ENCODE measurements at places on chromosomes 6 and 20. TPM values are rescaled to one million over a fixed set of nuclear protein-coding genes. Genes with fewer than 3 reads are reported as not detected.

DNA sequence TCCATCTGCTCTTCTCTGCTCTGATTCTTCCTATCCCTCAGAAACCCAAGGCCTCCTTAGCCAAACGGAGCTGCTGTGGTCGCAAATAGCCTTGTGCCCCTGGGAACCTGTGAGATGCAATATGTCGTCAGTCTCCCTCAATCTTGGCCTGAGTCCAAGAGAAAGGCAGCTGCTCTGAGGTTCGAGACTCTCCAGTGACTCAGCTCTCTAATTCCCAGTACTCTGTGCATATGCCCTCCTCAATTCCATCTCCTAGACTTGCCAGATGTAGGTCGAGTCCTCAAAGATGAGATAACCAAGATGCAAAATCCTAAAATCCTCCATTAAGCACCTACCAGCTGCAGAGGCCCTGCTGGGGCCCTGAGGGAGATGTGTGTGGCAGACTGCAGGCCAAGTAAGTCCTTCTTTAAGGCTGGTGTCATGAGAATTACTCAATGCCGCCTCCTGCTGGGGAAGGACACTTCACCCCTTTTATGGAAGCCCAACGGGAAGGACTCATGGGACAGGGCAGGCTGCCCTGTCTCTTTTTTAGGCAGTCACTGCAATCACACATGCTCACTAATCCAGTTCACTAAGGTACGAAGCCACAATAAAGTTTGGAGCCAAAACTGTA, 28.5 kb downstream of the C6orf15 start:
- peak; percentile 10 for DNase-seq

- no peak for DNase-seq
Measured at GRCh38 chr6:143451531-143451930, 926 bp downstream of the PEX3 start.

GRCh38 chr6:107538856-107539387, 49.0 kb downstream of the SOBP start:
- DNase-seq = no peak

DNA sequence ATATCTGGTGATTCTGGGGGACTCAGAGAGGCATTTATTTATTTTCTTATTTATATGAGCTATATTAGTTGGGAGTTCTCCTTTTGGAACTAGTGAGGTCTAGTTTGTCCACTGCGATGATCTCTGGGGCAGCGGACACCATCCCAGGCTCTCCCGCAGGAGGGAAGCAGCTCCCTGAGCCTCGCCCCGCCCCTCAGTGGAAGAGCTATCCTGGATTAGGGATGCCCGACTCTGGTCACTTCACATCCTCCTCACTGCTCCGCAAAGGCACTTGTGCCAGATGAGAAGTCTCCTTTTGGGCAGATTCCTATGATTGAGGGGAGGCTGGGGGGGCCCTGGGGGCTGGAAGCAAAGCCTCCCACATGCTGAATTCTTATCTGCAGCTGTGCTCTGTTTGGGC, 3.6 kb upstream of the MAS1 start:
- no peak for DNase-seq

DNA sequence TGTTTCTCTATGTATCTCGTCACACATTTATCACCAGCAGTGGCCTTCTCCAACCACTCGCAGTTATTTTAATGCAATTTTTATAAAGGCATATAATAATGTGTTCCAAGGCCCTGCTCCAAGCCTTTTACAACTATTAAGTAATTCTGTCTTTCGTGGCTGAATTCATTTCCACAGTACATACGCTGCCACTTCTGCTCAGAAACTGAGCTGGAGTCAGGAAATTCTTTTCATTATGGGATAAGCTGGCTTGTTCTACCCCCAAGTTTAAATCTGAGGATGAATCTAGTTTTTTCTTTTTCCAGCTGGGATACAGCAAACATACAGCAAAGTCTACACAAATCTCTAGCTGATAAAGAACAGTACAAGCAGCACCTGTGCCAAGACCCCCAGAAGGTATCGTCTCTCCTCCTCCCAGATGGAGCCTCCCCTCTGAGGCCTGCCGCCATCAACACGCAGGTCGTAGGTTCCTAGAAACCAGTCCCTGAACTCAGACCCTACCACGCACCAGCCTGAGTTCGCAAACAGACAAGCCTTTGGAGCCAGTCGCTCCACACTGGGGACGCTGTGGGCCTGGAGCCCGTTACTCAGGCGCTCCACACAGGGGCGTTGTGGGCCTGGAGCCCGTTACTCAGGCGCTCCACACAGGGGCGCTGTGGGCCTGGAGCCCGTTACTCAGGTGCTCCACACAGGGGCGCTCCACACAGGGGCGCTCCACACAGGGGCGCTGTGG, 263.5 kb downstream of the THBS2 start:
- no peak for DNase-seq

DNA sequence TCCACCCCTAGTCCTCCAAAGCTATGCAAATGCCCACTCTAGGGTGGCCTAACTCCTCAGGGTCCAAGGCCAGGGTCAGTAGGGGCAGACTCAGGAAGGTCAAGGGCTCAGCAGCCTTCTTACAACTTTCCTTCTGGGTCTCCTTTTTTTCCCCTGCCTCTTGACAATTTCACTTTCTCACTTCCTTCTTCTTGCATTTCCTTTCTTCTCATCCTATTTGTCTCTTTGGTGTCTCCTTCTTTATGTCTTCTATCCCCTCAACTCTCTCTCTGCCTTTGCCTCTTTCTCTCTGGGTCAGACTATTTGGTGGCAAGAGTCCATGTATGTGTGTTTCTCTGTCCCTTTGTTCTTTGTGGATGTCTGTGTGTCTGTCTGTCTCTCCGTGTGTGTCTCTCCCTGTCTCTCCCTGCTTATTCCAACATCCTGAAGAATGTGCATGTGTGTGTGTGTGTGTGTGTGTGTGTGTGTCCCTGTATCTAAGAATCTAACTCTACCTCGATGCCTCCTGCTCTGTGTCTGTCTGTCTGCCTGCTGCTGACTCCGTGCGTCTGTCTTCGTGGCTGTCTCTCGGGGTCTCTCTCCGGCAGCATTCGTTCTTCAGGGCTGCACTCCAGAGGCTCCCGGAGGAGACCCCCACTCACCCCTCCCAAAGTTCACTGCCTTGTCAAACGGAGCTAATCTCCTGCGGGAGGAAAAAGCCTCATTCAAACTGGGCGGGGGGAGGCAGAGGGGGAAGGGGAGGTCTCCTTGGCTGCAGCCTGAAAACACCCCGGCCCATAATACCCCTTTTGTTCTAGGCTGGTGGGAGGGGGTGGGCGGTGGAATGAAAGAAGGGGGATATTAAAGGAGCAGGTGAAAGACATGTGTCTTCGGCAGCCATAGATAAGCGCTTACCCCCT, 51.7 kb upstream of the FOXP4 start:
- no peak for DNase-seq

DNA sequence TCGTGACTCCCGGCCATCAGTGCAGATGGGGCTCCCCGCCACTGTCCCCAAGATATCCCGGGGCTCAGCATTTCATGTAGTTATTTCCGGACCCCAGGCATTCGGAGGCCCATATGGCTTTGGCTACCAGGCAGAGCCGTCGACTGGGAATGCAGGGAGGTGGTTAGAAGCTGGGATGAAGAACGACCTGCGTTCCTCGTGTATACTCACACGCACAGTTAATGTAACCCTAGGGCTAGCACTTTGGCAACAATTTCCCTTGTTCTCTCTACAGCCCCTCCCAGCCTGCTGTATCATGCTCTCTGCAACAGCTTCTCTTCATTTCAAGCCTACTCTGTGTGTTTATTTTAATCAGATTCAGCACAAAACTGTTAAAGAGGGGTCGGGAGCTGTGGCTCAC, 240.4 kb downstream of the MYLK4 start:
- DNase-seq = no peak

DNA sequence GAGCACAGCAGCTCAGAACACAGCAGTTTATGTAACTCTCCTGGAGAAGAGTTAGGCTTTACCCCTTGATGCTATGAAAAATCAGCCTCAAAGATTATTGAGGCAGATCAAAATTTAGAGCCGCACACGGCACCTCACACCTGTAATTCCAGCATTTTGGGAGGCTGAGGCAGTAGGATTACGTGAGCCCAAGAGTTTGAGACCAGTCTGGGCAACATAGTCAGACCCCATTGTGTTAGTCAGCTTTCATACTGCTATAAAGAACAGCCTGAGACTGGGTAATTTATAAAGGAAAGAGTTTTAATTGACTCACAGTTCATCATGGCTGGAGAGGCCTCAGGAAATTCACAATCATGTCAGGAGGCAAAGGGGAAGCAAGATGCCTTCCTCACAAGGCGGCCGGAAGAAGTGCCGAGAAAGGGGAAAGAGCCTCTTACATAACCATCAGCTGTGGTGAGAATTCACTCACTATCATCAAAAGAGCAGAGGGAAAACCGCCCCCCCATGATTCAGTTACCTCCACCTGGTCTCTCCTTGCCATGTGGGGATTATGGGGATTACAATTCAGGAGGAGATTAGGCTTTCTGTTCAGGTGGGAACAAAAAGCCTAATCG, 87.7 kb downstream of the SGK1 start:
- no peak for DNase-seq

DNA sequence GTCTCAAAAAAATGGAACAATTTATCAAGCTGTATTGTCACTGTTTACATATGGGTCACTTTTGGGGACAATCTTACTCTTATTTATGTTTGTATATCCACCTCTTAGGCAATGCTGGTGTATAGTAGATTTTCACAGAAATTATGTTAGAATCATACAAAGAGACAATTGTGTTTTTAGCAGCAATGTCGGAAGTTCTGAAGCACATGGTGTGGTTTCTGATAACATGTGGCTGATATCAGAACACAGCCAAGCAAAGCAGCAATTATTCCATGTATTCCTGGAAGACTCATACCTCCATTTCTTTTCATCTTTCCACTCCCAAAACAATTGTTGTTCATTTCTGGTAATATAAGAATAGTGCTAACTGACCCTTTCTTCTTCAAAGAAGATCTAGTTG, 17.5 kb upstream of the LOC128125822 start:
- no peak for DNase-seq

DNA sequence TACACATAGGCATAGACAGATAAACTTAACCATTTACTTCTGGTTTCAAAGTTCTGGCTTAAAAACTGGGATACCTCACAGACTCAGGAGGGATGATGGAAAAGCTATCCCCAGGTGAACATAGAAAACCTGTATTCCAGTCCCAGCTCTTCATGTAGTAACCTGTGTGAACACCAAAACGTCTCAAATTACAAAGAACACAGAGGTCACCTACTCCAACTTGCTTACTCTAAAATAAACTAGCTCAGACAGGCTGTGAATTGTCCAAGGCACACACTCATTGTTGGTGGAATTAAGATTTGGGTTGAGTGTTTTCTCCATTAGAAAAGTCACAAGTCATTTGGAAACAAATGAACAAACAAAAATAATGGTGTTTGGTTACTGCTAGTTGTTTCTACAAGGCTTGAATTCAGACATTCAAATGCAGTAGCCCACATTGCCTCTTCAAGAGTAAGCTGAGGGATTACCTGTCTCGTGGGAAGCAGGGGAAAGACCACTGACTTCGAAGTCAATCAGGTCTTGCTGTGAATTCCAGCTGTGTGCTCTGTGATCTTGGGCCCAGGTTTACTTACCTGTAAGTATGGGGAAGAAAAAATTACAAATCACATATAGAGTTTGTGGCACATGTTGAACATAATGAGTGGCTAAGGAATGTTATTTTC, 48.2 kb upstream of the LRRC1 start:
- DNase-seq = no peak

DNA sequence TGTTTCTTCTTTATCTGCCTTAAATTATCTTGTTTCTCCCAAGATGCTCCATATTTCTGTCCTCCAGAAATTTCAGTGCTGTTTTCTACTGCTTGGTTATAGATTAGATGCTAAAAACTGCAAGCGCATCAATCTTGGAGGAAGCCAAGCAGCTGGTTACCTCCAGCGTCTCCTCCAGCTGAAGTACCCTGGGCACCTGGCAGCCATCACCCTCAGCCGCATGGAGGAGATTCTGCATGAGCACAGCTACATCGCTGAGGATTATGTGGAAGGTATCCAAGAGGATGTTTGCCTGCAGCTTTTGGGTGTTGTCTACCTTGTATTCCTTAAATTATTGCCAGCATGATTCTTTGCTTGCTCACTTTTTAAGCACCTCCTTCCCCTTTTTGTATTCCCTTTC, 3.8 kb downstream of the ACTR5 start:
- no peak for DNase-seq

GRCh38 chr6:39602601-39603519, 122.3 kb downstream of the KIF6 start:
- no peak for DNase-seq

GRCh38 chr20:911882-912600, 4.1 kb downstream of the ANGPT4 start:
- peak; percentile 5 for DNase-seq

DNA sequence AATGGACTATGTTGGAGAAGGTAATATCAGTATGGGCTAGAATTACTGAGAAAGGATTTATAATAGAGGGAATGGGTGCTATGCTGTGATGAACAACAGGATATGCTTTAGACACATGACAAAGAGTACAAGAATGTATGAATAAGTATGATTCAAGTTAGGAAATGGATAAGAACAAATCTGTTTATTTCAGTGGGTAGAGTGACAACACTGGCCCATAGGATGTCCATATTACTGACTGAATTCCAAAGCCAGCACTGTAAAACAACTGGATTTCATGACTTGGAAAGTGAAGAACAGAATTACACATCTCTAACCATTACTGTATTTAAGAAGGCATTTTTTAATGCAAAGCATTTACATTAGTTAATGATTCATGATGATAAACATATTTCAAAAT, 35.9 kb downstream of the EPM2A start:
- no peak for DNase-seq

- no peak for DNase-seq
Measured at GRCh38 chr6:134863763-134864510, 86.0 kb downstream of the ALDH8A1 start.

DNA sequence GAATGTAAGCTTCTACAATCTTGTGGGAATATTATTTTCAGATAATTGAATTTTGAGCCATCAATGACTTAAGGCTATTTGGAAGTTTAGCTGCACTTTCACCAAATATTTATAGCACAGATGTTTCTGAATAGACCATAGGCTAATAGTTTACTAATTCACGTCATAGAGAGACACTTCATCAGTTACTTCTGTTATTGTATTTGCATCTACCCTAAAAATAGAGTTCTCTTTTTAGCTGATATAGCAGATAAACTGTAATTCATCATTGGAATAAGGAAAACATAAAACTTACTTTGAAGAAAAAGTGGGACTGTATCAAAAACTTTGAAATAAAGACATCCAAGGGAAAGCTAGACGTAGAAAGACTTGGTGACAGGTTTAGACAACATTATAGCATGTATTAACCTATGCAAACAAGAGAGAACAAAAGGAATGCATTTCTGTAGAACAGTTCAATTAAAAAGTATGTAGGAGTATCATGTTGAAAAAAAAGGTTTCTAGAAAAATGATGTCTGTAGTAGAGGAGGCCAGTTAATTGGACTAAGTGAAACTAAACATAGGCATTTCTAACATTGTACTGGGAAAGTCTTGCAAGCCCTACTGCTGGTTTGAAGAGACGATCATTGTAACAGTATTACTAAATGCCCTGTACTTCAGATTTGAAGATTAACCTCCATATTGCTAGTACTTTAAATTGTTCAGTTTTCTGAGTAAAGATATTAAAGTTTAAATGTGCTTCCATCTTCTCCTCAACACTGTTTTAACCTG, 123.3 kb downstream of the ZFAND3 start:
- DNase-seq = no peak

The FAM83D gene
- total RNA-seq = 1.3 TPM

The MYLK2 gene
- total RNA-seq = not detected

The ANGPT4 gene
- not detected for total RNA-seq

The HLA-DPB1 gene
- 57.3 TPM for total RNA-seq

The SIRPA gene
- 0.15 TPM for total RNA-seq

The GPANK1 gene
- 13.5 TPM for total RNA-seq

The SNRNP48 gene
- total RNA-seq = 13.6 TPM

The PPP1R14C gene
- not detected for total RNA-seq

The TSPO2 gene
- not detected for total RNA-seq

The ENPP4 gene
- 8.8 TPM for total RNA-seq
